Glutamatergic neuron (in vitro differentiated cells): ENCODE measurements at places on chromosomes 5 and 9. TPM values are rescaled to one million over a fixed set of nuclear protein-coding genes. Genes with fewer than 3 reads are reported as not detected.

The ANKRD34B gene
- not detected for total RNA-seq

The CRHBP gene
- total RNA-seq: not detected

The HSDL2 gene
- 4.8 TPM for total RNA-seq

DNA sequence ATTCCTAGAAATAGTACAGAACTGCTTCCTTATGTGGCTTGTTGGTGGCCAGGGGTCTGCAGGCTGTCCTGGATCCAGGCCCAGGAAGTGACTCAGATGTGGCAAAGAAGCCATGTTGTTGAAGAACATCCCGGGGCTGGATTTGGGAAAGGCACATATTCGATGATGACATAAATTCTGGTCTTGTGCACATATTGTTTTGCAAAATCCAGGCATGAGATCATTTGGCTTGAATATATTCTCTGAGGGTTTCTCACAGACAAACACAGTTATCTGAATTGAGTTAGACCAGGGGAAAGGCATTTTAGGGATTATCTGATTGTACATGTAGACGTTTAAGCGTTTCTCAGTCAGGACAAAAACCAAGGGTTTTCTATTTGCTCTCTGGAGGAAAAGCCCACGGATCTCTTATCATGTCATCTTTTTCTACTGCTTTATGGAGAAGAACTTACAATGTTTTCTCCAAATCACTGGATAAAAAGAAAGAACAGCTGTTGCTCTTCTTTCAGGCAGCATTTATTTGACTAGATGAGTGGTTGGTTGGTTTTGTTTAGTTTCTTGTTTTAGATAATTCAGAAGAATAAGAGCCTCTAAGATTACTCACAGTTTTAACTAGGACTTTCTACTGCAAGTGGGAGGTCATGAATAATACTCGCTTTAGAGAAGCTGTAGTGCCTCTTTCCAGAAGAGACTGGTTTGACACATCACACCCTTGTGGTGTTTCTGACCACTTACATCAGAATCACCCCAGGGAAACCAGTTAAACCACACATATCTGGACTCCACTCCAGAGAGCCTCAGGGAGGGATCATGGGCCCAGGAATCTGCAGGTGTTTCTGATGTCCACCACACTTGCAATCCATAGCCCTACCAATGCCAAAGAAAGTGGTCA lies 29.5 kb upstream of the LHFPL2 start:
- no peak overlapping the region for H3K27ac ChIP-seq
- no peak for DNase-seq
- no peaks in the 10 kb centered on the region for H3K36me3 ChIP-seq

DNA sequence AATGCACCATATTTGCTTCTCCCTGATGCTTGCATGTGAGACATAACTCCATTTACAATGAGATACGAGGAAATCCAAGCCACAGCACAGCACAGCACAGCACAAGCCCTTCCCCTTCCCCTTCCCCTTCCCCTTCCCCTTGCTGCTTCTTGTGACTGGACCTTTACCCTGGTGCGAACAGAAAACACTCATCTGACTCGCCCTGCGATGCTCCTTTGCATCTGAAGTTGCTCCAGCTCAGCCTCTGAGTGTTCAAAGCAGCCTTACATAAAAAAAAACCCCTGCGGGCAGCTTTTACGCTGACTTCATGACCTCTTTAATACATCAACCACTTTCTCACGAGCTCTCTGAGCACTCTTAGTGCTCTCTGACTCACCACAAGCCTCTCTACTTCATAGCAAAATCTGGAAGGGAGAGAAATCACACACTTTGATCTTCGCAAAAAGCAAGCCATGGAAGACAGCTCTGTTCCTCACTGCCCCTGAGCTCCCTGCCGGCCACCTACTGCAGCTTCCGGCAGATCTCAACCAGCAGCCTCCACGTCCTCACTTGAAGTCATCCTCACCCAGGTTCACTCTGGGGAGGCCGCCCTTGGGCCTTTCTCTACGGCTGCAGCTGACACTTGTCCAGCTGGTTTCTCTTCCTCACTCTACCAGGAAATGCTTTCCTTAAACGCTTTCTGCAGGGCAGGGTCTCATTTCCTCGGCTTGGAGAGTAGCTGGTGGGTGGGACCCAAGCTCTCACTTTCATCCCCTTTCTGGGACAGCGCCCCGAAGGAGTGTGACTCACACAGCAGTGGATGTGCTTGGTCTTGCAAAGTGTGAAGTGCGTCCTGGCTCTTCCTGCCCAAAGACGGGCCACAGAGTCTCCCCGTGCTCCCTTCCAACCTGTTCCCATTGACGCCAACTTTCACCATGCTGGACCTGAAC lies 5.3 kb downstream of the SLC34A1 start:
- H3K27ac ChIP-seq: no peak overlapping the region
- no peak overlapping the region for H3K4me3 ChIP-seq
- no peaks in the 10 kb centered on the region for H3K36me3 ChIP-seq
- no peak for DNase-seq
- H3K4me1 ChIP-seq: peaks cover 7% of the 10 kb centered on the region
- peaks cover 10% of the 10 kb centered on the region for H3K27me3 ChIP-seq

DNA sequence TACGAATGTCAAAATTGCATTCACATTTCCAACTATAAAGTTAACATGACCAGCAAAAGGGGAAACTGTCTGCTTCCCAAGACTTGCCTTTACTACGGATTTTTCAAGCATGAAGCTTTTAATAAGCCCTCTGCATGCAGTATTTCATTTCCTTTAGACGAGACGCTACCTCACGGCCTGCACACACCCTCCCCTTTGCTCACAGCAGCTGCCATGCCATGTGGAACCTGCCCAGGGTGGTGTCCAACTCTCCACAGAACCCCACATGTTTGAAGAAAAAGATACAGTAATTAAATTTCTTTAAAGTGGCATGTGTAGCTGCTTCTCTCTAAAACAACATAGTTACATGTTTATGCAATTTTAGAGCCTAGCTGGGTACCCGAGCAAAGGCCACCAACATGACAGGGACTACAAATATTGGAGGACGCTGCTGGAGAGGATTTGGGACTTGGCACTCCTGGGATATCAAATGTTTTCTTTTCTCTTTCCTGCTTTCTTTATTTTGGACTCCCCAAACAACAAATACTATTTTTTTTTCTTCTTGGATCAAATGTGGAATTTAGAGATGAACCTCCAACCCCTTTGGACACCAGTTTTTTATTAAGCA lies 256.9 kb upstream of the PCSK5 start:
- H3K4me3 ChIP-seq: no peak overlapping the region
- H3K27me3 ChIP-seq: no peaks in the 10 kb centered on the region
- no peak for DNase-seq
- H3K4me1 ChIP-seq: peaks cover 2% of the 10 kb centered on the region
- no peaks in the 10 kb centered on the region for H3K36me3 ChIP-seq
